ENCODE measurements at places on chromosomes 1 and 21. TPM values are rescaled to one million over a fixed set of nuclear protein-coding genes. Genes with fewer than 3 reads are reported as not detected.

- no peak for DNase-seq
These were observed 1047.6 kb upstream of the ADGRL4 start for GRCh38 chr1:80054129-80054528.

- peak; percentile 90 for DNase-seq
These were observed 3.7 kb upstream of the CCN1 start for GRCh38 chr1:85576642-85577418.

DNA sequence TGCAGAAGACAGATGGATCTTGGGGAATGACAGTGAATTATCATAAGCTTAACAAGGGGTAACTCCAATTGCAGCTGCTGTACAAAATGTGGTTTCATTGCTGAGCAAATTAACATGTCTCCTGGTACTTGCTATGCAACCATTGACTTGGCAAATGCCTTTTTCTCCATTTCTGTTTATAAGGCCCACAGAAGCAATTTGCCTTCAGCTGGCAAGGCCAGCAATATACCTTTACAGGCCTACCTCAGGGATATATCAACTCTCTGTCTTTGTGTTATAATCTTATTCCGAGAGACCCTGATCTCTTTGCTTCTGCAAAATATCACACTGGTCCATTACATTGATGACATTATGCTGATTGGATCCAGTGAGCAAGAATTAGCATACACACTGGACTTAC is 52.7 kb upstream of the KIAA0040 start:
- DNase-seq: no peak

DNA sequence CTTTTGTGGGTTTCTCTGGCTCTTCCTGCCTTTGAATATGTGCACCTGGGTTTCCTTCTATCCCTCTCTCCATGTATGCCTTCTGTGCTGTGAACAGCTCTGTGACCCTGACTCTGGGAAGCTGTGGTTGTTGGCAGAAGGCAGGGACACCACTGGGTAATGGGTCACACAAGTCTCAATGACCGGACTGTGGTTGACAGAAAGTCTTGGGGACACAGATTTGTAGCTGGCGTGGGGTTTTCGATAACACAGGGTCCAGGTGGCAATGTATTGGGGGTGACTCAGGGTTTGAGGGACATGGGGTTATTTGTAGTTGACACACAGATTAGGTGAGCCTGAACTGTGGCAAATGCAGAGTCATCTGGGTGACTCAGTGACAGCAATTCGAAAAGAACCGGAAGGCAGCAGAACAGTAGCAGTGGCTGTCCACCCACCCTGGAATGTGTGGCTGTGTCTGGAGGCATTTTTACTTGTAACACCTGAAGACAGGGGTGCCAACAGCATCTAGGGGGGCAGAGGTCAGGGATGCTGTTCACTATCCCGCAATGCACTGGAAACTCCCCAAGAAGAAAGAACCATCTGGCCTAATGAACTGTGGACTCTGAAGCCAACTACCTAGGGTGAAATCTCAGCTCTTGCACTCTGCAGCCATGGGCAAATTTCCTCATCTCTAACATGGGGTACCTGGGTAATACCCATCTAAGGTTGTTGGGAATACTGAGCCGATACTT is 13.0 kb upstream of the SLC6A9 start:
- DNase-seq: no peak

The DISC1 gene
- polyA plus RNA-seq: 0.76 TPM

DNA sequence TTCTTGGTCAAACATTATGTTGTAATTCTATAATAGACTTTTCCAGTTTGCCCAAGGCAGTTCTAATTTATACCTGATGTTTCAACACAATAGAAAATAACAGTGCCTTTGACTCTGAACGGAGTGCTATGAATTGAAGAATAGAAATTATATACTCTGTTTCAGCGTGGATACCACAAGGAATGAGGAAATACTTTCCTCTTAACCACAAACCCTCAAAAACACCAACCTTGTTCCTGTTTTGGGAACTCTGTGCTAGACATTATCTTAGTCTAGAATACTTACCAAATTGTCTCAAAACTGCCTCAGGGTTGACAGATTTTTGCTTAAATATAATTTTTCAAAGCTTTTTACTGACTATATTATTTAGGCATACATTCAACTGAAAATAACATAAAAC is 1629.3 kb downstream of the MRPL39 start:
- DNase-seq: no peak

DNA sequence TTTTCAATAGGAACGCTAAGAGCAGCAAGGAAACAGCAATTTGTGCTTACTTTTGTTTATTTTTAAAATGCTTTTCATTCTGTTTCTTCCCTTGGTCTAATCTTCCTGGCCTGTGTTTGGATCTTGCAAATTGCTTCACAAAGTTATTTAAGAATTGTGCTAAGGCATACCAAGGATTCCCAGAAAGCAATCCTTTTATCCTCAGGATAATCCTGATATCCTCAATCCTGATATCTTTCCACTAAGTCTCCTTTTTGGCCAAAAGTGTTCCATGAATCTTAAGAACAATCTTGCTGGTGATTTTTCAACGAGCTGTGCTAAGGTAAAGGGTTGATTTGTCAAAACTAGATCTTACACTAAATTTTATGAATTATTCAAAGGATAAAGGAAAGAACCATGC is 1577.9 kb downstream of the PLA2G4A start:
- DNase-seq: no peak

The ARHGEF10L gene
- 65.8 TPM for polyA plus RNA-seq

GRCh38 chr1:219419065-219419464 is 193.8 kb downstream of the ZC3H11B start:
- DNase-seq: no peak

The RNU1-2 gene
- not detected for polyA plus RNA-seq

GRCh38 chr1:41538741-41539417 is 54.4 kb upstream of the EDN2 start:
- peak; percentile 12 for DNase-seq

DNA sequence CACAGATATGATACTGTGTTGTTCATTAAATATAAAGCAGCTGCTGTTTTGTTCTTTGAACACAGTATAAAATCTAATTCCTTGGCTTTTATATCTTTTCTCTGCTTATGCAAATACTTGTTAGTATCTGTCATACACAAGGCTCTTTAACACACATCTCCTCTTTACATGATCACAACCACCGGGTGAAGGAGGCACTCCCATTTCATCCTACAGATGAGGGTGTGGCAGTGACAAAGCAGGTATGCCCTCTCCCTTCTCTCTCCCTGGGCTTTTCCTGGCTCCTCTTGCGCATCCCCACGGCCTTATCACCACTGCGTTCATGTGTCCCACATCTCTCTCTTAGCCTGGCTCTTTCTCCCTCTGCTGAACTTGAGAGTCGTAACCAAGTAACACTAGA is 38.2 kb downstream of the JUN start:
- no peak for DNase-seq

DNA sequence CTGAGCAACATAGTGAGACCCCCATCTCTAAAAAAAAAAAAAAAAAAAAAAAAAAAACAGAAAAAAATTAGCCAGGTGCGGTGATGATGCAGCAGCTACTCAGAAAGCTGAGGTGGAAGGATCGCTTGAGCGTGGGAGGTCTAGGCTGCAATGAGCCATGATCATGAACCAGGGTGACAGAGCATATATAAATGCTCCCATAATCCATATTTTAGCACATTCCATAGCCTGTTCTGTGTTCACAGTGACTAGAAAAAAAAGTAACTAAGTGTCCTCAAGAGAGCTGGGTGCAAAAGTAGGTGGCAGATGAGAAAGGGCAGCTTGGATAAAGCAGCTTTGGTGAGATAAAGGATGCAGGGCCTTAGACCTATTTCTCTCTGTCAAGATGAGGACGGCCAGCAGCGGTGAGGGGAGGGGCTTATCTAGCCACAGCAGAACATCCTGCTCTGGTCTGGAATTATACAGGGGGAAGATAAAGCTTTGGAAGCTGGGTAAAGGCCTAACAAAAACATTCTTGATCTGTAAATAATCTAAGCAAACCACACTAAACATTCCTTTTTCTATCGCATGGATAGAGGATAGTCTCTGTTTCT is 205.3 kb downstream of the DAB1 start:
- DNase-seq: no peak

DNA sequence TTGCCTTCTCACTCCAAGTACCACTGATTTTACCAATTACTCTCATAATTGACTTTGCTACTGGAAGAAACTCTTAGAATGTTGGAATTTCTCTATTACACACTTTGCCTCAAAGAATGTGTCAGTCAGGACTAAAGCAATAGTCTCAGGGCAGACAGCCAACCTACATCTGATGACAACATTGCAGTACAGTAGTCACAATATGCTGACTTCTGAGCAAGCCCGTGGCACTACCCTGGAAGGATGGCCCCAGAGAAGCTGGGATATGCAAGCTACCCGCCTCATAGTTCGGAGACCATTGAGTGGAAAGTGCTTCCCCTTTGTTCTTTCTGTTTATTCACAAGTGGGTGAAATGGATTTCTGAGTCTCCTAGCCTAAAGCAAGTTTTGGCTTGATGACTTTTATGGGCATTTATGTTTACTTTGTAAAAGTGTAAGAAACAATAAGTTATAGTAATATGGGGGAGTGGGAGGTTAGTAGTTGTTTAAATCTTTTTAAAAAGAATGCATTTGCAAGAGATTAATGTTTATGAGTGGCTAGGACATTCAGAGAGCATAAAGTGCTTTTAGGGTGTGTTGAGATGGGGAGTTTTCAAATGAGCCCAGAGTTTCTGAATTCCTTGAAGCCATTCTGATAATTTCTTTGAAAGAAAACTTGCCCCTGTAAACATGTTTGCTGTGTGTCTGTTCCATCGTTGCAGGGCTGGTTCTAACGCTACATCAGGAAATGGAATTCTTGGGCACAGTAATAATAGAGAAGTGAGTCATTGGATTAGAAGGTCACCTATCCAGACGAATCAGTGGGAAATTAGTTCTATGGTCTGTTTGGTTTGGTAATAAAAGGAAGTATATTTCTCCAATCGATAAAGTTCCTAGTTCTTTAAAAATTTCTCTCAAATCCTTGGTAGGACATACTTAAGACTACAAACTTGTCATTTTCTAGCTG is 63.8 kb downstream of the LMO4 start:
- DNase-seq: no peak

The NENF gene
- polyA plus RNA-seq: 170 TPM

- DNase-seq: no peak
These were observed 130.2 kb downstream of the ZMYM4 start for GRCh38 chr1:35398739-35399138.

DNA sequence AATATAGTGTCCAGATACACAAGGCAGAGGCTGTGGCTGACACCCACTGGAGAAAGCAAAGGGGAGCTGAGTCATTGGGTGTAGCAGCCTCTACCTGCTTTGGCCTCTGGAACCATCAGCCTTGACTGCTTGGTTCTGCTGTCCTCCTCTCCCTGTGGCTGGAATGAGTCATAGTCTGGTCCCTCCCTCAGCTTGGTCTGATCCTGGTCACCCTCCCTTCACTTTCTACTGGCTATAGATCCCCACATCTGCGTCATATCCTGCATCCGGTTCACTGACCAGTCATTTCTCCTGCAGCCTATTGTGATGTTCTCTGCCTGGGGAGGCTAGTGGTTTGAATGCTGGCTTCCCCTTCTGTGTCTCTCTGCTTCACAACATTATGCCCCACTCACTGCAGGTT is 372.8 kb upstream of the DAB1 start:
- DNase-seq: no peak

DNA sequence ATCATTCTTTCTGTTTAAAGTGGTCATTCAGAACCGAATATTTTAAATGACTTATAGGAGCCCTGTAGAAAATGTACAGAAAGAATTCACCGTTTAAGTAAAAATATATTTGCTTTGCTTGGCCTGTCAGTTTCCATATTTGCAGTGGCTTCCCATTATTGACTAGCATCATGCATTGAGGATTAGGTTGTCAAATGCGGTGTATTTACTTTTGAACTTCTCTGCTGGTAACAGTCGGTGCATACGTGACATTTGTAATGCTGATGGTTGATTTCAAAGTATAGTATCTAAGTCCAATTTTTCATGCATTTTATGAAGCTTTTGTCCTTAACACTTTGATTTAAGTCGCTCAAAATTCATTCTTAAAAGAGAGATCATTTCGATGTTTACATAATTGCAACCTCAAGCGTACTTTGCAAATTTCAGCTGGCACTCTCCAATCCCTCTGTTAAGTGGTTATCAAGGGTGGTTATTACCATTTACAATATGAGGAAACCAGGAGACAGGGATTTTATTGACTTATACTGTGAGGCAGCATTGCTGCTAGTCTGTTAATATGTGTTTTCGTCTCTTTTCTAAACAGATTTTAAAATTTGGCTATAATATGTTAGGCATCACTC is 201.6 kb downstream of the SDCCAG8 start:
- DNase-seq: no peak

The SPRR4 gene
- not detected for polyA plus RNA-seq

DNA sequence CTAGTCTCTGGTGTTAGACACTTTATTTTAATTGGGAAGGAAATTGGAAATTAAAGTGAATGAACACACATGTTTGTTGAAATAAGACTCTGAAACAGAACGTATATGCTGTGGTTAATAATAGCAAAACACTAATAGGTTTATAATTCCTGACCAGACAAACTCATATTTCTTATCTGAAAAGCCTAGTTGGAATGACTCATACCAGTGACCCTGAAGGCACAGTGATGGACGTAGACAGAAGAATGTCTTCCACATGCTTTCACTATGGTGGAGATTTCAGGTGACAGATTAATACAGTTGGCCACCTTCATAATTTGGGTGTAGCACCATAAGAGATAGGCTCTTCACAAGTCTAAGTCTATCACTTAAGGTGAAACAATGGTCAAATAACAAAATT is 83.0 kb upstream of the COL11A1 start:
- no peak for DNase-seq

- DNase-seq: no peak
These were observed 92.3 kb downstream of the SIM2 start for GRCh38 chr21:36791180-36791579.

- peak; percentile 62 for DNase-seq
These were observed 23.2 kb downstream of the ITGB2 start for GRCh38 chr21:44897326-44898010.

- DNase-seq: no peak
These were observed 40.0 kb upstream of the PRMT6 start for GRCh38 chr1:107016376-107016978.

DNA sequence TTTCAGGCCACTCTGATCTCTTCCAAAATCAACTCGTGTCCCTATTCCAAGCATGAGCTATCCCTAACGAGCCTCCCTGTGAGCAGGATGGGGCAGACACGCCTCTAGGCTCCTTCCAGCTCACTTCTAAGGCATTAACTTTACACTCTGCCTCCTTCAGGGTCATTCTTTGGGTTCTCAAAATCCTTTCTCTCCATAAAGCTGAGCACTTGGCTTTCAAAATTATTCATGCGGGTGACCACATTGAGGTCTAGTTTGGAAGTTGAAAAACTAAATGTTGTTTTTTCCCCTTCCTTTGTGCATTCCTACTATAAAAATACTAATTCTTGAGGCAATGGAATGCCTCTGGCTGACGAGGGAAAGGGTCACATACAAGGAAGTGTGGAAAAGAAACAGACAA is 33.5 kb upstream of the BMP8B start:
- DNase-seq: no peak

DNA sequence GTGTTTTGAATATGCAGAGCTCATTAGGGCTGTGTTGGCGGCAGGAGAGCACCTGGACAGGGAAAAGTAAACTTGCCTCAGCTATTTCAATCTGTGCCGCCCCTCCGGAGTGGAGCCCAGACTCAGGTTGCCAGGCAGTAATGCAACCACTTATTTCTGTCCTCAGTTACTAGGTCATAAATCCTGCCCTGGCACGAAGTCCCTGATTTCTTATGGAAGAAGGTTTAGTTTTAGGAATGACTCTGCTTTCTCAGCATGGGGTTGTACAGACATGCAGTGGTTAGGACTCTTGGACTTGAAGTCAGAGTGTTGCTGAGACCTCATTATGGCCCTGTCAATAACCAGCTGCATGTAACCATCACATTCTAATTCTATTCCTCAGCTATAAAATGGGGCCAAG is 98.3 kb upstream of the FGGY start:
- DNase-seq: no peak

The FCRL5 gene
- polyA plus RNA-seq: 0.04 TPM

- peak; percentile 47 for DNase-seq
These were observed 16.2 kb upstream of the MARK1 start for GRCh38 chr1:220511785-220512184.

Data from heart left ventricle (tissue), 16 donors.